HEK293T (cell line): ENCODE measurements at places on chromosomes 7 and 10.

DNA sequence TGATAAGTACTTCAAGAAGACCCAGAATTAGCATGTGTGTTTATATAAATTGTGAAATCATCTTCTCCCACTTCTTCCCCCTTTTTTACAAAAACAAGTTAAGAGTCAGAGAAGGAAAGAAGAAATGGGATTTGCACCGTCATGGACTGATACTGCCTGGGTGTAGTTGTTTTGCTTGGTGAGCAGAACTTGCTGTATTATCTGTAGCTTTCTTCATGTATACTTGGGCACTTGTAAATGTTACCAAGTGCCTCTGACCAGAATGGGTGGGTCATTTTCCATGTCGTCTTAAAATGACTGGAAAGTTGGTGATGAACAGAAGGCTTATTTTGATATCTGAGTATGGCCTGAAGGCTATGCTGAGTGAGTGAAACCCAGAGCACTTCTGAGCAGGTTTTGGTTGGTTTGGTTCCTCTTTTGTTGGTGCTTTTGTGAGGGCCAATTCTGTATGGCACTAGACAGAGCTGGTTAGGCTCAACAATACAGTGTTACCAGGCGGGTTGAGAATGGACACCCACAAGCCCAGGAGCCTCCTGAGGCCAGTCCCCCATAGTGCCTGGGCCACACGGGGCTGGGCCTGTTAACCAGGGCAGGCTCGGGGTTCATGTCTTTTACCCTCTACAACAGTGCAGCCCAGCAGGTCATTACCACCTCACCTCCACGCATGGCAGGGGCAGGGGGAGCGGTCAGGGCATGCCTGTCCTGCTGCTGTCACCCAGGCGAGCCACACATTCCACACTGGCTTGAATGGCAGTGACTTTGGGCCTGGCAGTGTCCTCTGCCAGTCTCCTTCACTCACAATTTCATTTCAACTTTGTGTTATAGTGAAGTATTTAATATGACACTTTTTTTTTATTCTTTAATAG is 115.1 kb downstream of the CCNY start:
- DNase-seq: no peak

DNA sequence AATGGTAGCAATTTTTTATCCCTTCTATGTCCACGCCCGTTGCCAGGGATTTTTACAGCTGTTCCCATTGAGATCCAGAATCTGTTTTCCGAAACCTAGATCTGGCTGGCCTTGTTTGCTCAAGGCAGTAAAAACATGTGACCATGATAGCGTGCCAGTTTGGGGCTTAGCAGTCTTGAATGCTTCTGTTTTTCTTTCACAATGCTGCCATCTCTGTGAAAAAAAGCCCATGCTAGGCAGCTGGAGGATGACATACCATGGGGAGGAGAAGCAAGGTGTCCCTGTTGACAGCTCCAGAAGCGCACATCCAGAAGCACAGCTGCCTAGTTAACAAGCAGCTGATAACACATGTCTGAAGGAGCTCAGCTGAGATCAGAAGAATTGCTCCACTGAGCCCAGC is 2.2 kb upstream of the ZNF92 start:
- DNase-seq: no peak

GRCh38 chr10:126972635-126973414 is 67.6 kb downstream of the DOCK1 start:
- DNase-seq: no peak

DNA sequence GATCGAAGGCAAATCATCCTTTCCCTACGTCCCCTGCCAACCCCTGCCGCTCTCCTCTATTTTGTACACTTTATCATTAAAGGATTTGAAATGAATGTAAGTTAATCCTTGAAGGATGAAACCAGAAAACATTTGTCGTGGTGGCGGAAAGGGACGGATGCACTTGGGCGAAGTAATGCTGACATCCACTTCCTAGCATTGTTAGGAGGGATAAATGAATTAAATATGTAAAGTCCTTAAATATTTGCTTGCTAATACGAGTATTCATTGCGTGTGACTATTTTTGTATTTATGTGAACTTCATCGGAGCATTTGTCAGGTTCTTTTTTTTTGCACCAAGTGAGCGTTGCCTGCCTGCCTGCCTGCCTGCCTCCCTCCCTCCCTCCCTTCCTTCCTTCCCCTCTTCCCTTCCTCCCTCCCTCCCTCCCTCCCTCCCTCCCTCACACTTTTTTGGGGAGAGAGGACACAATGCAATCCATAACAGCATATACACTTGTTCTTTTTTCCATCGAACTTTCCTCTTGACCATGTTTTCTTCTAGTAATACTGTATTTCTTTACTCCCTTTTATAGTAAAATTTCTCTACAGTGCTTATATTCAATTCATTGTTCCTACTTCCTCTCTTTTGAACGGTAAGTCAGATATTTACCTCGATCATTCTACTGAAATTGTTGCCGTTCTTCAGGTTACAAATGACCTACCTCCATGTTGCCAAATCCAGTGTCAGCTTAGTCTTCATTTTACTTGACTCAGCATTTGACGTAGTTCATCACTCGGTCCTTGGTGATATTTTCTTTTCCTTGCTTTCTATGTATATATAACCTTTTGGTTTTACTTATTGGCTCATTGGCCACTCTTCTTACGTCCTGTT is 831 bp downstream of the CCDC7 start:
- DNase-seq: no peak

- no peak for DNase-seq
Observed at GRCh38 chr7:8379264-8379663, 54.1 kb upstream of the NXPH1 start.

DNA sequence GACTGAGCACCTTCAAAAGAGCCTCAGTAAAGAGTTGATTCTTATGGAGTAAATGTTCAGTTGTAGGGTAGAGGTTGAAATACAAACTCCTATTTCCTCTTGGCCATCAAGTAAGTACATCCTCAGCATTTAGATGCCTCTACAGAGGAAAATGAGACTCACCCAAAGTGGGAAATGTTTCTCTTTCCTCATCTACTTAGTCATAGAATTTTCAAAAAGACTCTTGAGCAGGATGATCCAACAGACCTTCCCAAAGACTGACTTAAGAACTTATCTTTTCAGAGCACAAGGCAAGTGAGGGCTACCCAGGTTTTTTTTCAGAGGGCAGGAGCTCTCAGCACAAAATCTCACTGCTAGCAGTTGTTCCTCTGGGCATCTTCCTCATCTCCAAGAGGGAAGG is 449.1 kb downstream of the KCNMA1 start:
- DNase-seq: no peak

- no peak for DNase-seq
Observed at GRCh38 chr7:124698964-124699363, 66.6 kb downstream of the GPR37 start.

DNA sequence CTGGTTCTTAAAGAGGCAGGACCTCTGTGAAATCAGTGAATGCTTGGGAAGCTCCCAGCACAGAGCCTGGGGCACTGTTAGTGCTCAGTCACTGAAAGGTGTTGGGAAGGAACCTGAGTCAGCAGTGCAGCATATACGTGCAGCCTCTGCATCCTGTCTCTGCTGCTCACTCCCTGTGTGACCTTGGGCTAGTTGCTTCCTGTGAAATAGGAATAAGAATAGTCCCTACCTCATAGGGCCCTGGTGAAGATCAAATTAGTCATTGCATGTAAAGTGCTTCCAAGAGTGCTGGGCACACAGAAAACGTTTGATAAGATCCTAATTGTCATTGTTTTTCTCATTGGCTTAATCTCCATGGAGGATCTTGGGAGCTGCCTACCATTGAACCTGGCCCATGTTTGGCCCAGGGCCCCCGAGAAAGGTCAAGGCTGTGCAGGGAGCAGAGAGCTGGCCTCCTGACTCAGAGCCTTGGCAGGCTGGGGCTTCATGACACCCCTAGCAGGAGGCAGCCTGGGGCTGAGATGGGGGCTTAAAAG is 73.3 kb upstream of the COL13A1 start:
- no peak for DNase-seq

DNA sequence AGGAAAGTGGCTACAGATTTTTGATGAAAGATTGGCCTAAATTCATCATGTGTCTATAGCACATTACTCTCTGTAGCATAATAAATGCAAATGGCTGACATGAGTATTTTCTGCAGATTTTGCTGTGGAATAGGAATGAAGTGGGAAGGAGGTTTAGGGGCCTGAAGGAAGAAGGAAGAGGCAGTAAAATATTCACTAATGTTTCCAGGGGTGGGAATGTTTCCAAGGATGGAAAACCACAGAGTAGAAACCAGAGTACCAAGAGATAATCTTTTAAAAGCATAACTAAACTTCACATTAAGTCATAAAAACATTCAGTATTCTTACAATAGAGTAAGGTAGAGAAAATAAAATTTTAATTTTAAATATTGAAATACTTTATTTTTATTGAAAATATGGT is 267.8 kb downstream of the BICC1 start:
- no peak for DNase-seq

DNA sequence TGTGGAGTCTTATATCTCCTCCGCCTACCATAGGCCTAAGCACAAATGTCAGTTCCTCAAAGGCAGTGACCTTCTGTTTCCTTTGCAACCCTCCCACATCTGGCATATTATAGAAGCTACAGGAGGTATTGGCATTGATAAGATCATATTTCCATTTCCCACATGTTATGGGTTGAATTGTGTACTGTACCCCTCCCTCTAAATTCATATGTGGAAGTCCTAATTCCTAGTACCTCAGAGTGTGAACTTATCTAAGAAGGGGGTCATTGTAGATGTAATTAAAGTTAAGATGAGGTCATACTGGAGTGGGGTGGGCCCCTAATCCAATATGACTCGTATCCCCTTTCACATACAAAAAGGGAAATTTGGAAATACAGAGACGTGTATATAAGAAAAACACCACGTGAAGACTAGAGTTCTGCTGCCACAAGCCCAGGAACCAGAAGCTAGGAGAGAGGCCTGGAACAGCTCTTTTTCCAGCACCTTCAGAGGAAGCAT is 6.1 kb upstream of the LAMB4 start:
- DNase-seq: no peak

DNA sequence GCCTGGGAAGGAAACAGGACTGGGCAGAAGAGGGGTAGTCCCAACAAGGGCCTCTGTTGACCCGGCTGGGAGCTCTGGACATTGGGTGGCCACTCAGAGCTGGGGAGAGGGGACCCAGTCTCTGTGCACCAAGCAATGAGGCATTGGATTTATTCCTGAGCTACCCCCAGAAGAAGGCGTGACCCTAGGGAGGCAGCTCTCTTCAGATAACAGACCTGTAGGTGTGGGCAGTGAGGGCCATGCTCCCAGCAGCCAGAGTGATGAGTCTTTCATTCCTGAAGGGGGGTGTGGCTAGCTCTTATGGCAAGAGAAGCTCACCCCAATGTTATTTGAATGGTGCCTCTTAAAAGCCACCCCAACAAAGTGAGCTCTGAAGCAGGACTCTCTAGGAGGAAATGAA is 20.4 kb downstream of the TEX36 start:
- DNase-seq: no peak

- DNase-seq: no peak
Observed at GRCh38 chr7:83150310-83150709, 12.4 kb downstream of the PCLO start.

GRCh38 chr7:45036317-45036716 is 36.3 kb downstream of the CCM2 start:
- no peak for DNase-seq

GRCh38 chr10:12637649-12638048 is 288.3 kb downstream of the CAMK1D start:
- DNase-seq: no peak

DNA sequence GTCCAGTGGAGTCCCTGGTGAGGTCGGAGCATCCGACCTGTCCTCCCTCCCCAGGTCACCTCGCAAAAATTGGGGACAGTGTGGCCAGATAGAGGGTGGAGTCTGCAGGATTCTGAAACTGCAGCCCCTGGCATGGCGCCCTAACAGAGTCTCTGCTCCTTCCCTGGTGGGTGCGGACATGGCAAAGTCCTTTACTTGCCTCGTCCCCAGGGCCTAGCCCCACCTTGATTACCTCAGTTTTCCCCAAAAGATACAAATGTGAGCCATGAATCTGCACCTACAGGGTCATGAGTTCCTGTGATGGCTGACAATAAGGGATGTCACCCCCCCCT is 47.7 kb downstream of the NPVF start:
- DNase-seq: no peak

- DNase-seq: no peak
Observed at GRCh38 chr10:101304316-101304715, 49.6 kb upstream of the BTRC start.

DNA sequence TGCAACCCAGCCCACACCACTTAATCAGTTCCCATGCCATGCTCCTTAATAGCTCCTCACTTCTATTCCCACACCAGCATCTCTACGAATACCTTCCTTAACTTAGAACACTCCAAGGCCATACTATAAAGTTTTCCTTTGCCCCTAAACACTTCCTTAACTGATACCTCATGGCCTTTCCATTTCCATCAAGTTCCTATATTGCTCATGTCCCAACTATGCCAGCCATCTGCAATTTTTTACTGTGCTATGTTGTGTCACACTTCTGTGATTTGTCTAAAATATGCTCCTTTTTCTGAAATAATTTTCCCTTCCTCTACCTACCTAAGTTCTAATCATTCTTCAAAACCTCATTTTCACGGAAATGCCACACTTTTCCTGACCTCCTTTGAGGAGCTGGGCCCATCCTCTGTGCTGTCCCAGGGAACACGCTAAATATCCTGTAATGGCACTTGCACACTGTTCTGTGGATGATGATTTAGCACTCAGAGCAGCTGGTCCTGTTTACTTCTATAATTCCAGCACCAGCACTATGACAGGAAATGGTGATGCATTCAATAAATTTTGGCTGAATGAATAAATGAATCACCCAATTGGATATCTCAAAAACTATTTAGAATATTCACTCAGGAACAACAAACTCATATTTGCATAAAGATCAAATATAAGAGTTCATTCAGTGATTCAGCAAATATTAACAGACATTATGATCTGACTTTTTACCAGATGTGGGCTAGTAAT is 266.5 kb upstream of the HGF start:
- no peak for DNase-seq

DNA sequence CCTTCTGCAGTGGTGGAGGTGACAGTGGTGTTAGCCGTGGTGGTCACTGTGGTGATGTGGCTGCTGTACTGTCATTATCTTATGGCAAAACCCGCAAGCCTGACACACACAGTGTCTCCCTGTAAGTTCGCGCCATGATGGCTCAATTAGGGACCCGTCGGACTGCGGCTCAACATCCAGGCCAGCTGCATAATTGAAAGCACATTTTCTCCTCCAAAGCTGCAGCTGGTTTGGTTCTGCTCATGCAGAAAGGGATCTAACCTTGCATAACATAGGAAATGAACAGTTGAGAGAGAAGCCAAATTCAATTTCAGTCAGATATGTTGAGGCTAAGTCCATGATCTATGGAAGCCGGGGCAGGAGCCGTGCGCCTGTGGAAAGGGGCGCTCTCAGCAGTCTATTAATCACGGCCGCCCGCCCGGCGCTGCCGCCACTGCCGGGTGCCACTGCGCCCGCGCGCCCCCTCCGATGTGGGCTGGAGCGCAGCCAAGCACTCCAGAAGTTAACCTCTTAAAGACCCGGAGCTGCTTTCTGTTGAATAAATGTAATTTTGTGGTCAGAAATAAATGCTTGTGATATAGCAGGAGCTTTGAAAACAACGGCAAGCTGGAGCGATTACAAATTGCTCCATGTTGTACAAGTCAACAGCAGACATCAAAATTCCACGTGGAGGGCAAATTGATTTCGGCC is 227.7 kb downstream of the CUX1 start:
- DNase-seq: peak; percentile 69

- no peak for DNase-seq
Observed at GRCh38 chr7:132076301-132077035, 499.8 kb downstream of the PLXNA4 start.

- no peak for DNase-seq
Observed at GRCh38 chr7:5614600-5614999, 166.9 kb downstream of the RNF216 start.
